Hindlimb muscle (tissue), 1 donor: ENCODE measurements at places on chromosomes 5 and 9.

DNA sequence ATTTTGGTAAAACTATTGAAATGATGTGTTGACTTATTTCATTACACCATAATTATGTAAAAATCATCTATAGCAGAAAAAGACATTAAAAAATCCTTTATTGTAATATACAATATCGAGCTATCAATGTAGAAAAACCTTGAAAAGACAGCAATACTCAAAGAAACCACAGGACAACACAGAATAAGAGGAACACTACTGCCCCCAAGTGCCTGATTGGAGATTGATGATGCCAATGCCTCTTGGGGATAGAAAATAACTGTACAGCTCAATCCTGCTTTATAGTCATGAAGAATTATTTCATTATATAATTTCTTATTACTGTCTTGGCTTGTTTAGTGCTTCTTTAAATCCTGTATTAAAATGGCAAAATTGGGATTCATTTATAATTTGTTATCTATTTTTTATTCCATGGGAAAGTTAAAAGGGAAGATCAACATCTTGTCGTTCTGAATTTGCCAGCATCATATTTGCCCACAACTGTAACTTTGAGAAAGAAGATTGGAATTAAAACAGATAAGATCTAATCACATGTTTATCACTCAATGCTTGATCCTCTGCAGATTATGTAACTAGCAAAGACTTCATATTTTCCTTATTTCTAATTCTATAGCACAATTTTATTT is 337.5 kb downstream of the CDH9 start:
- DNase-seq, result no peak

GRCh38 chr5:177296581-177296980 is 6.9 kb downstream of the RAB24 start:
- no peak for DNase-seq

GRCh38 chr5:51185850-51186329 is 197.4 kb upstream of the ISL1 start:
- no peak for DNase-seq

GRCh38 chr9:121196389-121196788 is 5.3 kb downstream of the RAB14 start:
- no peak for DNase-seq

DNA sequence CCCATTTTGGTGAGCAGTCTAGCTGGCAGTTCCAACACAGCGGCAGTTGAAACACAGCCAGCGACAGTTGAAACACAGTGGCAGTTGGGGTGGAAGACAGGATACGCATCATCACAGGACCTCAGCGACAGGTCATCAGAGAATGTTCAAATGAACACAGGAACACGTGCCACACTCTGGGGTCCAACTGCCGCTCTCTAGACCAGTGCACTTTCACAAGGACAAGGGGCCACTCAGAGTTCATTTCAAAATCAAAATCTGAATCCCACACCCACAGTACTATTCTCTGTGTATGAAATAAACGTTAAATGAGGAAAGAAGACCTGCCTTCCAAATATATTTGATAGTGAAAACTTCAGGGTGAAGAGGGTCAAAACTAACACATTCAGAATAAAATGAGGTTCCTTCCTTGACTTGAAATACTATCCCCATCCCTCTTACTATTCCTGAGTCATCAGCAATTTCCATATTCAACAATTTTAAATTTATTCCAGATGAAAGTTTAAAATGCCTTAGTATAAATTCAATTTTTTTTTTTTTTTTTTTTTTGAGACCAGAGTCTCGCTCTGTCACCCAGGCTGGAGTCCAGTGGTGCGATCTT is 53.0 kb upstream of the SIMC1 start:
- no peak for DNase-seq

DNA sequence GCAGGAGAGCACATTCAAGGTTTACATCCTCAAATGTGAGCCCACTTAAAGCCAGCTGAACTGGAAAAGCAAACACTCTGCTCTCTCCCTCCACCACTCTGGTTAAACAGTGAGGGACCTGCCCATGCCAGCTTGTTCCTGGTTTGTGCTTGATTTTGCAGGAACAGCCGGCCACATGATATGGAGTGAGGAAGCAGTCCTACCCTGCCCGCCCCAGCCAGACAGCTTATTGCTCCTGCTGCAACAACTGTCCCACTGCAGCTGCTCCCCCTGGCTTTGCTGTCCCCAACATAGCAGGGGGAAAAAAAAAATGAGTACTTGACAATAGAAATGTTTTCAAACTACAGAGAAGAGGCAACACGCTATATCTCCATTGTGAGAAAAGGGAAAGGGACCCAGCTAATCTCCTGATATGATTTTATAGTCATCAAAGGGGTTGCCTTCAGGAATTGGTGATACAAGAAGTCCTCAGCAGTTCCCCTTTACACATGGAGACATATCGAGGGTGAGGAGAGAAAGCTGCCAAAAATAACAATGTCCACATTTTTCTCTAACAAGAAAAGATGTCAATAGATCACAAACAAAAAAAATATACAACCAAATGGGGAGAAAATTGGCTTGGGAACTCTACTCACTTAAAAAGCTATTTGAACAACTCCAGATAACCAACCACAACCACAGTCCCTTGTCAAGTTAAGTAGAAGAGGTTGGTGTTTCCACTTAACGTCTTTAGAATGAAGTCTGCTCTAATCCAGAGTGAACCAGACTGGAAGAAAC is 4.6 kb downstream of the MYO10 start:
- no peak for DNase-seq

DNA sequence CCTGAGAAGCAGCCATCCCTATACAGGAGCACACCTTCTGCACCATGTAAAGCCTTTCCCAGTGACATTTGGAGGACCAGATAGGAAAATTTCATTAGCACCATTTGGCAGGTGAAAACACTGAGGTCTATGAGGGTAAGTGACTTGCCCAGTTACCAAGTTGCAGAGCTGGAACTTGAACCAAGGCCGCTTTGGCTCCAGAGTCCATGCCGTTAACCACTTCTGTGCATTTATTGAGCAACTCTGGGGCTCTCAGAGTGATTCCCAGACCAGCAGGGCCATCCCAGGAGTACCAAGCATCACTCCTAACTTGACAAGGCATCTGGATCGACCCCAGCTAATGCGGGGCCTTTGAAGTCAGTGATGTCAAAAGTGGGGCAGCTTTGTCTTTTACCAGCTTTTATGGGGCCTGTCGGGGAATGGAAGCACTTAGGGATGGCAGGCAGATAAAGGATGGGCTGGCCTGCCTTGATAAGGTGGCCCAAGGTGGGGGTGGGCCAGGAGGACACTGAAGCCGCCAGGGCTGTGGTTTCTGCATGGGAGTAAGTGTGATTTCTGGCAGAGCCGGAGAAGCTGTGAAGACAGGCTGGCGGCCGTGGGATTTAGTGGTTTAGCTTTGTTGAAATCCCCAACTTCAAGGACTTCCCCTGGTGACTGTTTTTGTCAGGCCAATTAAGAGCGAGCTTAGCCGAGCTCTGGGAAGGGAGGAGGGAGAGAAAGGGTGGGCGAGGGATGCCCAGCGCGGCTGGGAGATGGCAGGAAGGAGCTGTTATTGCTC is 127.3 kb downstream of the MACROH2A1 start:
- DNase-seq, result peak; percentile 35
